Activated naive CD4-positive, alpha-beta T cell treated with anti-CD3 and anti-CD28 coated beads for 36 hours (primary cell): ENCODE measurements at places on chromosomes 2 and 18. TPM values are rescaled to one million over a fixed set of nuclear protein-coding genes. Genes with fewer than 3 reads are reported as not detected.

NCL gene
- 908 TPM for total RNA-seq

DNA sequence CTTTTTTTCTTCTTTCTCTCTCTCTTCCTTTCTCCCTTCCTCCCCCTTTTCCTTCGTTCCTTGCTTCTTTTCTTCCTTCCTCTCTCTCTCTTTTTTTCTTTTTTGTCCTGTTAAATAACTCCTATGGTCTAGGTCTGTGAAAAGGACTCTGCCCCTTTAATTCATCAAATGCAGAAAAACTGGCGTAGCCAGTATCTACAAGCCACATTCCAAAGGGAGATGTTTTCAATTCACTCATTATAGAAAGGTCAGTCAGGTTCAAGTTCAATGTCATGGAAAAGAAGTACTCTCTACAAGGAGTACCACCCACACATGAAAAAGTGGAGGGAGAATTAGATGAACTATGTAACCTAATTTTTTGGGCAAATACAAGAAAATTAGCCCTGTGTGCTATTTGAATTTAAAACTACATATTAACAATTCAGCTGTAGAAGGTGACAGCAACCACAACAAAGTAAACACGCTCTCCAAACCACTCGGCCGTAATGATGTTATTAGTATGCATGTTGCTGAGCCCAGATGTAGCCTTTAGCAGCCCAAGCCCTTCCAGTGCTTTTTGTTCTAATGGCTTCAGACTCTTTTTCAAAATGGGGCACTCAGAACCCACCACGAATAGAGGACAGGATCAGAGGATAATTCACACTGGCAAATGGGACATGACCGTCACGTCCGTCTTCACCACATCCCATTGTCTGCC, 735.4 kb upstream of the FANCL start:
- no peak overlapping the region for H3K27ac ChIP-seq
- no peaks in the 10 kb centered on the region for H3K36me3 ChIP-seq
- no peak for DNase-seq
- H3K4me3 ChIP-seq: no peak overlapping the region
- H3K27me3 ChIP-seq: peaks cover 6% of the 10 kb centered on the region

DNA sequence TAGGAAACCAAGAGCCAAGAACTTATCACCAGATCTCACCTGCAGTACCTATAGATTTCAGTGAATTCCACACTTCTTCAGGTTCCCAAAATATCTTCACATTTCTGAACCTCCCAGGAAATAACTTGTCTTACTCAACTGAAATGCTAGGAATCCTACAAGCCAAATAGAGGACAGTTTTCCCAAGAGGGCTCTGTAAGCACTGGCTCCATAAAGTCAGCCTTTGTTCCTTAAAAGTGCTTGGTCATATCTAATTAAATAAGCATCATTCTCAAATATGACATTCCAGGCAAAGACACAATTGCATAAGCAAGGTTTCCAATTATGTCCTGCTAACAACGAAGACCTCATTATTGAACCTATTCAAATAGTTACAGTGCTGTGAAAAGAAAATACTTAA, 154.6 kb upstream of the MGAT5 start:
- peaks cover 8% of the 10 kb centered on the region for H3K27me3 ChIP-seq
- DNase-seq: no peak
- H3K4me3 ChIP-seq: no peak overlapping the region

- H3K27ac ChIP-seq: no peak overlapping the region
- no peak for DNase-seq
- H3K4me3 ChIP-seq: no peak overlapping the region
- H3K36me3 ChIP-seq: no peaks in the 10 kb centered on the region
These were observed 285.7 kb upstream of the POU3F3 start for GRCh38 chr2:104568247-104568646.

GRCh38 chr2:148124271-148124670, 103.4 kb downstream of the MBD5 start:
- H3K27me3 ChIP-seq: no peaks in the 10 kb centered on the region
- DNase-seq: no peak
- H3K4me1 ChIP-seq: no peaks in the 10 kb centered on the region
- no peak overlapping the region for H3K4me3 ChIP-seq

- peak; percentile 15 for DNase-seq
- peaks cover 71% of the 10 kb centered on the region for H3K27me3 ChIP-seq
- H3K27ac ChIP-seq: no peak overlapping the region
- H3K36me3 ChIP-seq: no peaks in the 10 kb centered on the region
- peaks cover 30% of the 10 kb centered on the region for H3K4me1 ChIP-seq
- peak overlapping the region; percentile 54 for H3K4me3 ChIP-seq
These were observed 3.5 kb downstream of the ADCYAP1 start for GRCh38 chr18:907885-908757.

GRCh38 chr18:11997466-11997865, 16.2 kb downstream of the IMPA2 start:
- H3K4me3 ChIP-seq: no peak overlapping the region
- peaks cover 5% of the 10 kb centered on the region for H3K36me3 ChIP-seq
- H3K27me3 ChIP-seq: no peaks in the 10 kb centered on the region
- DNase-seq: no peak

COLEC12 gene
- not detected for total RNA-seq

GRCh38 chr2:137960223-137960622, 4.0 kb upstream of the HNMT start:
- H3K4me3 ChIP-seq: no peak overlapping the region
- H3K27ac ChIP-seq: no peak overlapping the region
- H3K4me1 ChIP-seq: no peaks in the 10 kb centered on the region

DNA sequence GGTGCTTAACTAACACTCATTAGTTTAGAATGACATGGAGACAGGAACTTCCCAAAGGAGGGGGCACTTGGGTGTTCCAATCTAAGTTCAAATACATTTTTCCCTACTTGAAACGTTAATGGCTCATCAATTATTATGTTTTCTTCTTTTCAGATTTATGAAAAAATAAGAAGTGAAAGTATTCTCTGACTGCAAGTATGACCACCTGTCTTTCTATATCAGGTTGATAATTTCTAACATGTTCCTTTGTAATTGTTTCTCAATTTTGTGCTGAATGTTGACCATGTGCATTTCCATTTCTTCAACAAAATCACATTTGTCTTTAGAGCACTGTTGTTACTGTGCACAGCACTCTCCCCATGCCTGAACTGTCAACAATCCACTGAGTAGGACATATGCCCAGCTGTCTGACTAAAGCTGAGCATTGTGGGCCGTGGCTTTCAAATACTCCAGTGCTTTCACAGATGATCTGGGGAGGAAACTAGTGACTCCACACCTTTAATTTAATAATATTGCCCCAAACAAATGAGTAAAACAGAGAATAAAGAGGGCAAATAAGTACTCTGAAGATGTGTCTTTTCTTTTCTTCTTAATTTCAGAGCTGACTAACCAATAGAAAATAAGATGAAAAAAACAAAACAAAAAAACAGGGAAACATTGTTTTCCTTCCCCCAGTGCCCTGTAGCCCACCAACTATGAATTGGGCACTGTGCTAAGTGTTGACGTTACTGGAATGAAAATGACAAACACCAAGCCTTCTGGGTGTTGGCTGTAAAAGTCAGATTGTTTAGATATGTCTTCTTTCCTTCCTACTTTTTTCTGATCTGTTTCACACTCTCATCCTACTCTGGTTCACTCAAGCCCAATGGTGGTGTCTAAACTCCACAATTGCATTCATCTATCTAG, 16.0 kb downstream of the LANCL1 start:
- H3K36me3 ChIP-seq: peaks cover 47% of the 10 kb centered on the region
- DNase-seq: no peak

DNA sequence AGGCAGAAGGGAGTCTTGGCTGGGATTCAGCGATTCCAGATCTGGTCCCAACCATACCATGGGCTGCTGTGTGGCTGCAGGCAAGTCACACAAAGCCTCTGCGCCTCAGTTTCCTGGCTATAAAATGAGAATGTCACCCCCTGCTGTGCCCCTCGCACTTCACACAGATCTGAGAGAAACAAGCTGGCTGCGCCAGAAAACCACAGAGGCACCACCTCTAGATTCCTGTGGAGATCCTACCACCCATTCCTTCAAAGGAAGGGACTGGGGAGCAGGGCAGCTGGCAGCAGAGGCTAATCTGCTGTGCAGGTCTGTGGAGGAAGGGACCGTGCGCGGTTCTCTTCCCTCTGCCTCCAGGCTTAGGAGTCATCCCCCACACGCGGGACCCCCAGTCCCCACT, 19.8 kb downstream of the NEURL3 start:
- peaks cover 15% of the 10 kb centered on the region for H3K36me3 ChIP-seq
- H3K4me3 ChIP-seq: peak overlapping the region; percentile 97
- no peaks in the 10 kb centered on the region for H3K27me3 ChIP-seq
- DNase-seq: peak; percentile 32

DNA sequence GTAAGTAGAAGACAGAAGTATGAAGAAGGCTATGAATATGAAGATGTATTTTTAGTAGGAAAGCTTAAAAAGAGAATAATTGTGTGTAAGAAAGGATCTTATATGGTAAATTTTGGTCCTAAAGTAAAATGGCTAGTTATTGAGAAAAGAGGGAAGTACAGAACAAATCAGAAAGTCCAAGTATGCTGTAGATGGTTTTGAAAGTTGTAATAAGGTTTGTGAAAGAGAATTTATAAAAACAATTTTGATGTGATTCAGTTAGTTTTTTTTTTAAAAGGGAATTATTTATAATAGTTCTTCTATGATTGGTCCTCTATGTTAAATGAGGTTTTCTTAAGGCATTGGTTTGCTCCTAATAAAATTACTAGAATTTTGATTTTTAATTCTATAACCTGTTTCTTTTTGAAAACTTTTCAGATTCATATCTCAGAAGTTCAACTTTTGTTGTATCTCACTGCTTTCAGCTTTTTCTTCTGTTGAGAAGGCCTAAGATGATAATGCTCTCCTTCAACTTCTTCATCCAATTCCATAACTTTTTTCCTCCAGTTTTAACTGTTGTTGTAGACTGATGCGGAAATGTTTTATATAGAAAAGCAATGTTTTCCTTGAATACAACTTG, 322.7 kb downstream of the NOL4 start:
- DNase-seq: no peak
- no peaks in the 10 kb centered on the region for H3K27me3 ChIP-seq
- H3K4me3 ChIP-seq: no peak overlapping the region
- H3K36me3 ChIP-seq: no peaks in the 10 kb centered on the region
- no peaks in the 10 kb centered on the region for H3K4me1 ChIP-seq
- no peak overlapping the region for H3K27ac ChIP-seq

- peaks cover 27% of the 10 kb centered on the region for H3K27me3 ChIP-seq
- H3K36me3 ChIP-seq: no peaks in the 10 kb centered on the region
- peaks cover 12% of the 10 kb centered on the region for H3K4me1 ChIP-seq
- no peak overlapping the region for H3K4me3 ChIP-seq
- H3K27ac ChIP-seq: no peak overlapping the region
These were observed 62.8 kb upstream of the OTOS start for GRCh38 chr2:240203031-240203787.

CPO gene
- not detected for total RNA-seq

DNA sequence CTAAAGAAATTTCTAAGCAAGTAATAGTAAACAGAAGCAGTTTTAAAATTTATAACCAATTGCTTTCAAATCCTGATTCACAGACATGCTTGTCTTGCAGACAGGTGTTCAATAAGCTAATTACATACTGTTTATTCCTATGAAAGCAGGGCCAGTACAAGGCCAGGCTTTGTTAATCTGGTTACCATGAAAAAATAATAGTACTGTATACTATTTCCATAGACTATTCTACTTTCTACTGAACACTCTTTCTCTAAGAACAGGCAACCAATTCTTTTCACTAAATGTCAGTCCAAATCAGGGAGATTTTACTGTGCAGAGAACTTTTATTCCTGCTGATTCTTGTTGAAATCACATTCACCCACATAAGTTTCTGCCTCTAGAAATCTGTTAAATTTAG, 2.9 kb upstream of the SRSF7 start:
- peaks cover 20% of the 10 kb centered on the region for H3K36me3 ChIP-seq
- H3K4me3 ChIP-seq: peak overlapping the region; percentile 60
- peaks cover 3% of the 10 kb centered on the region for H3K27me3 ChIP-seq
- no peak for DNase-seq
- H3K27ac ChIP-seq: no peak overlapping the region
